ENCODE measurements at places on chromosomes 1 and 21. TPM values are rescaled to one million over a fixed set of nuclear protein-coding genes. Genes with fewer than 3 reads are reported as not detected.

Gene PLA2G2F
- not detected for total RNA-seq

Gene RBBP5
- 19.0 TPM for total RNA-seq

DNA sequence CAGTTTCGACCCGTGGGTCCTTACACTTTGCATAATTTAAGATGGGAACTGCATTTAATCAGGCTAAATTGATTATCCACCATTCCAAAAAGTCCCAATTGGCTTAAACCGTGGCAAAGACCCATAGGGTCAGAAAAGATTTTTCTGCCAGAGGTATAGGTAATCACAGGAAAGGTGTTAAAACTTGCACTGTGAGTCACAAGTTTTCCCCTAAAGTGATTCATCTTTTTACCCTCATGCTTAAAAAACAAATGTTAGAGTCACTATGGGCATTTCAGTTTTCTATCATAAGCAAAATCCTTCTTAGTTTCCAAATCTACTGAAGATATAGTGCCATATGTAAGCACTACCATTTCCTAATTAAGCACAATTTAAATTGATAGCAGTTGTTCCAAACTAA lies 1079.8 kb downstream of the ADGRL2 start:
- no peaks in the 10 kb centered on the region for H3K36me3 ChIP-seq
- no peaks in the 10 kb centered on the region for H3K27me3 ChIP-seq
- H3K27ac ChIP-seq, result no peak overlapping the region
- no peaks in the 10 kb centered on the region for H3K4me1 ChIP-seq
- no peak overlapping the region for H3K4me3 ChIP-seq

DNA sequence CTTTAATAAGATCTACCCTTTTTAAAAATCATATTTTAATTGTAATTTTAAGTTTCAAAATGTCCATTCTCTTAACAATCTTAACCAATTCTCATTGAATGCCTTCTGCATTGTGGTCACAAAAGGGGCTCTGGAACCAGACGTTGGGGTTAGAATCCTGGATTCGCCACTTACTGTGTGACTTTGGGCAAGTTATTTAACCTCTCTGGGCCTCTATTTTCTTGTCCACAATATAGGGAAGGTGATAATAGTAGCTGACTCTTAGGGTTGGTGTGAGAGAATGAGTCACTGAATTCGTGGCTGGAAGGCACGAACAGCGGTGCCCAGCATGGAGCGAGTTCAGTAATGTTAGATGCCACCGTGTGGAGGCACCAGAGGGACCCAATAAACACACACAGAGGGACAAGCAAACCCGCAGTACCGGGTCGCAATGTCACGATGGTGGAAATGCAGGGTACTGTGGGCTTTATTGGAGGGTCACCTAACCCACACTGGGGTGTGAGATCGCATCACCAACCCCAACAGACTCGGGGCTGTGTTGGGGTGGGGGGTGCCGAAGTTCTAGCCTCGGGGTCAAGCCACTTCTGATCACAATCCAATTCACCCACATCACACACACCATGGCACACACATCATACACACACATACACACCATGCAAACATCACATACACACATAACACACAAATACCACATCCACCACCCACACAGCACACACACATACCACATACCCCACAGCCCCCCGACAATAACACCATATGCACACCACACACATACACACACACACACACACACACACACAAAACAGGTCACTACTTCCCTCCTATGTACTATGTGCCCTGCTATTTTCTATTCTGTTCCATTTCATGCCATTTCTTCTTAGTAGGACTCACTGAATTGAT lies 27.0 kb upstream of the IFNAR2 start:
- H3K27ac ChIP-seq, result peak overlapping the region; percentile 77
- no peaks in the 10 kb centered on the region for H3K27me3 ChIP-seq
- H3K36me3 ChIP-seq, result peaks cover 2% of the 10 kb centered on the region
- H3K4me1 ChIP-seq, result peaks cover 33% of the 10 kb centered on the region
- no peak for DNase-seq

DNA sequence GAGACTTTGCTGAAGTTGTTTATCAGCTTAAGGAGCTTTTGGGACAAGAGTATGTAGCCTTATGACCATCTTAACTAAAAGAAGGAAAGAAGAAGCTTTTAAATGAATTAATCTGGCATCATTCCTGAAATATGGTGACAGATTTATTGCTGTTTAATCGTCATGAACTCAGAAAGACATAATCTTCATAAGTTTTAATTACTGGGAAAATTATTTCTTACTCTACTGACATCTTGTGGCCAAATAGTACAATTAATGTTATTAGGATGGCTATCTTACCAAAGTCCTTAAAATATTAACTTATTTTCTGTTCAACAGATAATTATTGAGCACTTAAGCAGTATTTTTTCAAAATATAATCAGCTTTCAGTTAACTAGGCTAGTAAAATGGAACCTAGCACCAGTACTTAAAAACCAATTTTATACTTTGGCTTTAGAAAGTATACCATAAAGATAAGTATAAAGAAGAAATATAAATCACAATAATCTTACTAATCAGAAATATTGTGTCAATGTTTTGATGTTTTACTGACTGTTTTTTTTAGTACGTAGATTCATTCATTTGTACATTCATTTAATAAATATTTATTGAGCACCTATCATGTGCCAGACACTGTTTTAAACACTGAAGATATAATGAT lies 34.7 kb upstream of the GPR25 start:
- no peaks in the 10 kb centered on the region for H3K27me3 ChIP-seq
- no peak overlapping the region for H3K27ac ChIP-seq
- no peaks in the 10 kb centered on the region for H3K36me3 ChIP-seq
- no peak for DNase-seq
- no peak overlapping the region for H3K4me3 ChIP-seq
